A172 (cell line): ENCODE measurements at places on chromosomes 1 and 21. TPM values are rescaled to one million over a fixed set of nuclear protein-coding genes. Genes with fewer than 3 reads are reported as not detected.
A peak's percentile ranks its signal among the peaks of the same experiment; 100 is the strongest.

DNA sequence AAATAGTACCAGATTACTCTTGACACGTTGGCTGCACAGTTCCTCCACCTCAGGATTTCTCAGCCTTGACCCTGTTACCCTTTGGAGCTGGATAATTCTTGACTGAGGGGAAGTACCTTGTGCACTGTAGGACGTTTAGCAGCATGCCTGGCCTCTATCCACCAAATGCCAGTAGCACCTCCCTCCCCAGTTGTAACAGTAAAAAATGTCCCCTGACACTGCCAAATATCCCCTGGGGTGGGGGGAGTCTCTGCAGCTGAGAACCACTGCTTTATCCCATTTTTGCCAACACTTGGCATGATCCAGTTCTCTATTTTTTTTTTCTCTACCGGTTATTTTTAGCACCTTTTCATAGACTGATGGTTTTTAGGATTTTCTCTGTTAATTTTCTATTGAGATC, 34.0 kb downstream of the C1orf198 start:
- DNase-seq, result no peak

RAP1GAP gene
- 0.93 and 1.1 TPM in 2 replicates for total RNA-seq

BSDC1 gene
- total RNA-seq, result 40.6 and 53.1 TPM in 2 replicates

DNA sequence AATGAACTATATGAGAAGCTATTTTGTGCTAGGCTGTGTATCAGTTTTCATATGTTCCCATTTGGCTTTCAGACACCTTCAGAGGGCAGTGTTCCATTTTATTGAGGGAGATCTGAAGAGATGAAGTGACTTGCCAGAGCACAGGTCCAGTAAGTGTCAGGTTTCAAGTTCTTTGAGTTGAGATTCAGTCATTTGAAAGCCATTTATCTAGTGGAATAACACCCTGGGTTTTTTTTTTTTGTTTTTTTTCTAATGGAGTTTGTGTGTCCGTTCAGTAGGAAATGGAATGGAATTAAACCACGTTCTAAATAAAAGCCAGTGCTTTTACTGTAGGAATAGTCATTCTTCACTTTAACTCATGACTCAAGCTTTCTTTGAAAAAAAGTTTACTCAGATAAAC, 652.9 kb upstream of the USP24 start:
- no peak for DNase-seq

OR2T6 gene
- not detected in 2 replicates for total RNA-seq

GRCh38 chr1:24104854-24105253, 7.1 kb downstream of the MYOM3 start:
- no peak for DNase-seq

DNA sequence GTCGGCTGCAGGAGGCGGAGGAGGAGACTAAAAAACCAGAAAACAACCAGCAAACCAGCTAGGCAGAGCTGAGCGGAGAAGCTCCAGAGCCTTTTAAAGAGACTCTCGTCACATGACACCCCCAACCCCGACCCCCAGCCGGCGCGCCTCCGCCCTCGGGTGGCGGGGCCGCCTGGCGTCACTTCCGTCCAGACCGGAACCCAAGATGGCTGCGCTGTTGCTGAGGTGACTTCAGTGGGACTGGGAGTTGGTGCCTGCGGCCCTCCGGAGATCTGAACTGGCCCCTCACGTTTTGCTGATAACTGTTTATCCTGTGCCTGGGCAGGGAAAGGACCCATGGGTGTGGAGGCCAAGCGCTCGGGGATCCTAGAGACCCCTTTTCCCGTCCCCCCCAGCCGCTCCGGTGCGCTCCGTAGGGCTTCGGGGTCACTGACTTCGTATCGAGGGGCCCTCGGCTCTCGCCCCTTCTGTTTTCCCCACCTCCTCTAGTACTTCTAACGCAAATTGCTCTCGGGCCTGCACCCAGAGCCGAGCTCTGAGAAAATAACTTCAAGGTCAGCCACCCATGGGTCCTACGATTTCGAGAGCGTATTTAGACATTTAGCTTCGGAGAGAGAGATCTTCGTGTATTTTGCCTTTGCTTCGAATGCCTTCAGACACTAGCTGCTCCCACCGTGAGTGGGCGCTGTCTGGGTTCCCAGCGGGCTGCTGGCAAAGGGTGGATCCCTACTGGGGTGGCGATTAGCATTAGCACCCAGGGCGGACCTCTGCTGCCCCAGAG, at the start of gene SDHC:
SDHC (plus strand) TSS at position 181 of the 781 bp plus-strand sequence; CDS start at position 206, 25 bp downstream.
- peak; percentile 82 for DNase-seq

DNA sequence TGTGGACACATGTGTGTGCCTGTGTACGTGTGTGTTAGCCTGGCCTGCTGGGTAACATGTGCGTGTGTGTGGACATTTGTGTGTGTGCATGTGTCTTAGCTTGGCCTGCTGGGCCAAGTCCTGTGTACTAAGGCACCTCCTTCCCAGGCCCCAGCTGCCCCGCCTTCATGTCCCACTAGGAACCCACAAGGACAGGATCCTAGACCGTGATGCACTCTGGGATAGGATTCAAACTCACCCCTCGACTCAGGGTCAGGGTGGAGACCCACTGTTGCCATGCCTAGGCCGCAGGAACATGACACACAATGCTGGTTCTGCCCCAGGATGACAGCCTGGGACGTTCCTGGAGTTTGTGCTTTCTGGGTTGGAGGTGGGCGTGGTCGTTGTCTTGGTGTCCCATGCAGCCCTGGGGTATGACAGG, 89.9 kb upstream of the TMPRSS2 start:
- no peak for DNase-seq

GRCh38 chr1:160548960-160549664, 26.1 kb upstream of the SLAMF6 start:
- no peak for DNase-seq

GRCh38 chr1:226787071-226787470, 48.0 kb upstream of the ITPKB start:
- no peak for DNase-seq

- DNase-seq, result no peak
These were observed 920 bp downstream of the APH1A start for GRCh38 chr1:150267896-150268295.

IL19 gene
- total RNA-seq, result not detected in 2 replicates

DNA sequence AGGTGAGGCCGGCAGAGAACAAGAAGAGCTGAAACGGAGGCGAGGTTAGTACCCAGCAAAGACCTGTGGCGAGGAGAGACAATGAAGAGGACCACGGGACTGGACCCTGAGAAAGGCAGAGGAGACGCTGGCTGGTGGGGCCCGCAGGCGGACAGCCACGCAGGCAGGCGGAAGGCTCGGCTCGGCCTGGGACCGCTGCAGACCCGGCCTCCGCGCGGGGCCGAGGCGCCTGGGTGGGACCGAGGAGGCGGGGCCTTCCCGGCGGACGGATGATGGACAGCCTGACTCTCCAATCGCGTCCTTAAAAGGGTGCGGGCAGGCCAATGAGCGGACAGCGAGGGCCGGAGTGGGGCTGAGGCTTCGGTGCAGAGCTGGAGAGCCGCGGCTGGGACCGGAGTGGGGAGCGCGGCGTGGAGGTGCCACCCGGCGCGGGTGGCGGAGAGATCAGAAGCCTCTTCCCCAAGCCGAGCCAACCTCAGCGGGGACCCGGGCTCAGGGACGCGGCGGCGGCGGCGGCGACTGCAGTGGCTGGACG, at the start of gene MPZL1:
MPZL1 (plus strand) TSS at position 366 of the 535 bp plus-strand sequence. CDS start 170 bp downstream, outside the sequence.
- peak; percentile 89 for DNase-seq

- no peak for DNase-seq
These were observed 21.9 kb downstream of the IL23R start for GRCh38 chr1:67188137-67188536.

GRCh38 chr1:21012937-21013336, 163.8 kb downstream of the EIF4G3 start:
- no peak for DNase-seq

BATF3 gene
- total RNA-seq, result 1.6 and 2.1 TPM in 2 replicates

GRCh38 chr1:4267381-4268261, 367.5 kb upstream of the C1orf174 start:
- DNase-seq, result no peak
